ENCODE measurements at places on chromosomes 3 and 15.

- DNase-seq: no peak
These were observed 166.8 kb upstream of the LRRN1 start for GRCh38 chr3:3632449-3632848.

DNA sequence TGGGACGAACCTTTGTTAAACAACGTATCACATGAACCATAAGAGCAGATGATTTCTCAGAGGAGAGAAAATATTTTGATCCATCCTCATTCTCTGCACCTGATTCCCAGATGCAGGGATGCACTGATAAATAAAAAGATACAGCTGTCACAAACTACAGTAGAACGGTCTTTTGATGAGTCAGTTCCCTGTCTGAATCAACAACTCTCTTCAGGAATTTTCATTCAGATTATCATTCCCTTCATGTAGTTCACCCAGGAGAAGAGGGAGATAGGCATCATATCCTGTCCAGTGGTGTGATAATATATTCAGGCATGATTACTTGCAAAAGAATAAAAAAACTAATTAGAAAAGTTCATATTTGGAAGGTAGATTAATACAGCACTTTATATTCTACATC, 521.5 kb downstream of the PYDC2 start:
- no peak for DNase-seq

DNA sequence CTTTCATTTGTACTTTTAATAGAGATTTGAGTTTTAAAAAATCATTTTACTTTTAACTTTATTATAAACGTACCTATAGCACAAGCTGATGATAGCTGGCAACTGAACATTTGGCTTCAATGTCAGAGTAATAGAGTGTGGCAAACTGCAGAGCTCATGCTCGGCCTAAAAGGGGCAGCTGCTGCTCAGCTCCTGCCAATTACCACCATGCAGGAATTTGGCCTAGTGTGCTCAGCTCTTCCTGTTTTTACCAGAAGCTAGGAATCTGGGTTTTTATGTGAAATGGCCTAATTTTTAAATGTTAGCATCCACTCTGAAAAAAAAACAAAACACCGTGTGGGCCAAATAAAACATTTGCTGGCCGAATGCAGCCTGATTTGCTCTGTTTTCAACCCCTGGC, 1.8 kb downstream of the IFT122 start:
- peak; percentile 67 for DNase-seq

DNA sequence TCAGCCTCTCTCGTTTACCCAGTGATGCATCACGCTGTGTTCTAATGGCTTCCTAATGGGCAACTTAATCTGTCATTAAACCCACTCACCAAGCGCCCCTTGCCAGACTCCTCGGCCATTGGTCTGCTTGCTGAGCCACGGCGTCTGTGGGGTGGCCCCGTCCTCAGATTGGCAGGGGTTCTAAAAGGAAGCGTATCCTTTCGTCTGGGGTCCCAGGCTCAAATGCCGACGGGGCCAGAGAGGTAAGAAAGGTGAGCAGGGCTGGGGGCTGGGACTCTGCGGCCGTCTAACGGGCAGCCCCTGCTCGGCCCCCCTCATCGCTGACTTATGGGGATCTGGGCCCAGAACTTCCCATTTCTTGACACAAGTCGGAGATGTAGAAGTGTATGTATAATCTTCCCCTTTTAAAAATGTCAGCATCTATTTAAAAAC, 315.1 kb upstream of the PROK2 start:
- DNase-seq: peak; percentile 26

DNA sequence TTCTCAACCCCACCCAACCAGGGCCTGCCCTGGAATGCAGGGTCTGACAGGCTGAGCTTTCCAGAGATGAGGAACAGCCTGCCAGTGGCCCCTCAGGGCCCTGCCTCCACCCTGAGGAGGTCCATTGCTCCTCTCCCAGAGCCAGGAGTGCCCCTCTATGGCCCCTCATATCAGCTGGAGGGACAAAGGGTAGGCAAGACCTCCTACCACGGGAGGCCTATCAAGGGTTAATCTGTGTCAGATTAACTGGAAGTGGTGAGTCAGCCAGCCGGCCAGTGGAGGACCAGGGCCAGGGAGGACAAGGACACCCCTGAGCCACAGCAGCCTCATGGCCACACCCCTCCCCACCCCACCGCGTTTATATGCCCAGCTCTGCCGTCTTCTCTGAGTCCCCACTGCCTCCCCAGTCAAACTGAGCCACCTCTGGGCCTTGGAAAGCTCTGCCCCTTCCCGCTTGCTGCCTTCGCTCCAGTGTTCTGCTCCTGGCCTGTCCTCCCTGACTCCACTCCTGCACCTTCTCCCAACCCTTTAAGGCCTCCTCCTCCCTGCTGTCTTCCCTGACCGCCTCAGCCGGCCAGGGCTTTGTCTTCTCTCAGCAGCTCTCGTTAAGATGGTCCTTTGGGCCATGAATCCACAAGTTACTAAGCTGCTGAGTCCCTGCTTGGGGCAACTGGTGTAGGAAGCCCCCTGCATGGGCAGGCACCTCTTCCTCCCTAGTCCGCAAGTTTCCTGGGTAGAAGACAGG, 6.5 kb downstream of the CCDC33 start:
- DNase-seq: peak; percentile 23

DNA sequence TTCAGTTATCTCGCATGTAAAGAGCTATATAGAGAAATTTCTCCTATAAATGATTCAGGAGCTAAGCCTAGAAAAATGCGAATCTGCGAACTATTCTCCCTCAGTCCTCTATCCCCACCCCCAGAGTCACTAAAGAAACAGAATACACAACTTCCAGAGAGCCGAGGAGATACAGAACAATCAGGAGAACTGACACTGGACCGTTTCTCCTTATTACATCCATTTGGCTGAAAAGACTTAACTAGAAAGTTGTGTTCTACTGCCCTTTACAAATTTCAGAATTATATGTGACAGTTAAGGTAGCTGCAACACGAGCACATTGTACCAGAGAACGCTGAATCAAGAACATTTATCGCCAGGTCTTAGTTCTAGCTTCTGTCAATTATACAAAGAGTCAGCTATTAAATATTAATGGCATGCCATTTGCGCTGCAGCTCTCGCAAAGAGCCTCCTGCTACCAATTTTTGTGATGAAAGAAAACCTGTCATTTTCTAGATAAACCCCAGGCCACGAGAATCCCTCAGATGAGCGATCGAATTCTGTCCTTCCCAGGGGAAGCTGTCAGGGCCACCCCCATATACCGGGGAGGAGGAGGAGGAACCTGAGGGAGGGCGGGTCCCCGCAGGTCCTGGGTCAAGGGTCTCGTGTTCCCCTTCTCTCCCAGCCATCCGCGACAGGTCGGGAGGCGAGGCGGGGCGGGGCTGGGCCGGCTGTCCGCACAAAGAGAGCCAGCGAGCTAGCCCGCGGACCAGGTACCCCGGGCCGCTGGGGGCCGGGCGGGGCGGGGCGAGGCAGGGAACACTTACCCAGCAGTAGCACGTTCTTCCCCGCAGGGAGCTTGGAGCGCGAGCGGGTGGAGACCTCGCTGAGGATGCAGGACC, 878 bp downstream of the DYNC1LI1 start:
- peak; percentile 31 for DNase-seq

DNA sequence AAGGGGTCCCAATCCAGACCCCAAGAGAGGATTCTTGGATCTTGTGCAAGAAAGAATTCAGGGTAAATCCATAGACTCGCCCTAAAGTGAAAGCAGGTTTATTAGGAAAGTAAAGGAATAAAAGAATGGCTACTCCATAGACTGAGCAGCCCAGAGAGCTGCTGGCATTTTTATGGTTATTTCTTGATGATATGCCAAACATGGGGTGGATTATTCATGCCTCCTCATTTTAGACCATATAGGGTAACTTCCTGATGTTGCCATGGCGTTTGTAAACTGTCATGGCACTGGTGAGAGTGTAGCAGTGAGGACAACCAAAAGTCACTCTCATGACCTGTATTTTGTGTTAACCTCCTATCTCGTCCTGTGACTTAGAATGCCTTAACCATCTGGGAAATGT, 142.2 kb downstream of the DOCK3 start:
- no peak for DNase-seq

DNA sequence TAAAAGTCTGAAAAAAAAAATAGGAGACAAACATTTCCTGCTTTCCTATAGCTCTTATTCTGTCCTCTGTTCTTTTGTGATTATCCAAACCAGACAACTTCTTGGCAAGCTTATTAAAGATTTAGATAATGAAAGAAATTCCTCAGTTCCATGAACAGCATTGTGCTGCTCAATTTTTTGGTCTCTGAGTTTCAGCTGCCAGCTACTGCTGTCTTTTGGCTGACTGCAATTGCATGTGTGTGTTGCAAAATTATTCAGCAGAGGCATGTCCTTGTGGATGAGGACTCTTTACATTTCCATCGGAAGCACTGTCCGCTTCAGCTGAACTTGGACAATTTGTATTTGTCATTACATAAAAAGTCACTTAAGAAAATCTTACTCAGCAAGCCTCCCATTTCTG, 397.3 kb upstream of the RASGRP1 start:
- peak; percentile 6 for DNase-seq

DNA sequence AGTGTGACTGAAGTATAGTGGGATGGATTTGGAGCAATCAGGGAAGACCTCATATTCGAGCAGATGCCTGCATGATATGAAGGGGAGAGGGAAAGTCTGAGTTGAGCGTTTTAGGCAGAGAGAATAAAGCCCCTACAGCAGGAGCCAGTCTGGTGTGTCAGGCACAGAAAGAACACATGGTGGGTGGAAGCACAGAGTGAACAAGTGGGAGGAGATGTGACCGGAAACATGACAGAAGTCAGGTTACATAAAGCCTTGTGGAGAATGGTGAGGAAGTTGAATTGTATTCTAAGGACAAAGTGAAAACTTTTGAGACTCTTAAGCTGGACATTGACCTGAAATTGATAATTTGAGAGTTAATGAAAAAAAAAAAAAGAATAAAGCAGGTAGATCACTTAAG, 541.0 kb downstream of the PLOD2 start:
- peak; percentile 8 for DNase-seq

DNA sequence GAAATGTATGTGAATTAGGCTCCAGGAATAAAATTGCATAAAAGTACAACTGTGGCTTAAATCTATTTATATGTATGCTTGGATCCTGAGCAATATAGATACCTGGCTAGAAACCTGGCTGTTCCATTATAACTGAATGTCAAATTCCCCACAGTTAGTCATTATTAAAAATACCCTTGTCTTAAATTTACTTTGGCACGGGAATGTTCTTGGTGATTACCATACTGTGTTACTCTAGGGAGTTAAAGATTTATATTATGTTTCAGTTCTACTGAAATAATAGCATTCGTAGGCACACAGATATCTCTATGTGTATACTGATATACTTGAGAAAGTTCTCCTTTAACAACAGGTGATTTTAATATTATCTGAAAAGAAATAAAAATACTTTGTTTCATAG, 394.1 kb downstream of the PTPRG start:
- no peak for DNase-seq

DNA sequence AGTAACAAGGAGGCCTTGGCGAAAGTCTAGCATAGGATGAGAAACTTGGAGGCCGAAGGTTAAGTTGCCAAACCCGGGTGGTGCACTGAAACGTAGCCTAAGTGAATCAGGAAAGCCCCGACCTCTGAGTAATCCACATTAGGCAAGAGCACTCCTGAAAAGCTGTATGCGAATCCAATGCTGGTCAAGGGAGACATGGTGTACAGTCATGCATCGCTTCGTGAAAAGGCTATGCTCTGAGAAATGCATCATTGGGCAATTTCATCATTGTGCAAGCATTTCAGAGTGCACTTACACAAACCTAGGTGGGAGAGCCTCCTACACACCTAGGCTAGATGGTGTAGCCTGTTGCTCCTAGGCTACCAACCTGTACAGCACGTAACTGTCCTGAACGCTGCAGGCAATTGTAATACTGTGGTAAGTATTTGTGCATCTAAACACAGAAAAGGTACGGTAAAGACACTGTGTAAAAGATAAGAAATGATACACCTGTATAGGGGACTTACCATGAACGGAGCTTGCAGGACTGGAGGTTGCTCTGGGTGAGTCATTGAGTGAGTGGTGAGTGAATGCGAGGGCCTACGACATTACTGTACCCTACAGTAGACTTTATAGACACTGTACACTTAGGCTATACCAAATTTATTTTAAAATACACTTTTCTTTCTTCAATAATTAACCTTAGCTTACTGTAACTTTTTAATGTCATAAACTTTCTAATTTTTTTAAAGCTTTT, 222.5 kb downstream of the SHQ1 start:
- peak; percentile 52 for DNase-seq

- no peak for DNase-seq
These were observed 10.8 kb downstream of the WDR5B start for GRCh38 chr3:122405015-122405414.

- no peak for DNase-seq
These were observed 1037.9 kb downstream of the EPHA3 start for GRCh38 chr3:90145094-90145860.

GRCh38 chr3:116083683-116084082, 361.6 kb downstream of the LSAMP start:
- DNase-seq: peak; percentile 55

DNA sequence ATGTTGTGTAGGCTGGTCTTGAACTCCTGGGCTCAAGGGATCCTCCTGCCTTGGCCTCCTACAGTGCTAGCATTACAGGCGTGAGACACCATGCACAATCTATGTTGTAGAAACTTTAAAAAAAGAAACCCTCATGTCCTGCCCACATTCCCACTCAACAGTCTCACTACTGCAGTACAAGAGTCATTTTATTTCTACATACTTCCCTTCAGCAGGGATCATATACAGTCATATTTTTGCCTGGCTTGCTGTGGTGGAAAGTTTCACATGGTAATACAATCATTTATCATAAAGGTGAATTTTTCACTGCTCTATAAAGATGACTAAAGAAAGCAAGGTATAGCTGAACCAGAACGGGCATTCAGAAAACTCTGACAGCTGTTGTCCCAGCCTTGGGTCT, 53.8 kb upstream of the PIK3CB start:
- DNase-seq: no peak

DNA sequence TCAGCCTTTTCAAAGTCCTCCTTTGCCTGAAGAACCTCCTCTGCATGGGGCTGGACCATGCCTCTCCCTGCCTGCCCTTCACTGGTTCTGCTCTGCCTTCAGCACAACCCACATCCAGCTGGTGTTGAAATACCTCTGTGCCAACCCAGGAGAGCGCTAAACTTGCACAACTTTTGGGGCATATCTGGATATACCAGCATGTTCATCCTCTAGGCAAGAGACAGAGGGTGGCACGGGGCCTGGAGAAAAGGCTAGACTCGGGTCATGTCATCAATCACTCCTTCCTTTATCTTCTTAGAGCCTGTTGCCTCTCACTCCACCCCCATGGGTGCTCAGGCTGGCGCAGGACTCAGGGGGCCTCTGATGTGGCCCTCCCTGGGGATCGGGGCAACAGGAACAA, 4.8 kb downstream of the SEMA4B start:
- DNase-seq: no peak

DNA sequence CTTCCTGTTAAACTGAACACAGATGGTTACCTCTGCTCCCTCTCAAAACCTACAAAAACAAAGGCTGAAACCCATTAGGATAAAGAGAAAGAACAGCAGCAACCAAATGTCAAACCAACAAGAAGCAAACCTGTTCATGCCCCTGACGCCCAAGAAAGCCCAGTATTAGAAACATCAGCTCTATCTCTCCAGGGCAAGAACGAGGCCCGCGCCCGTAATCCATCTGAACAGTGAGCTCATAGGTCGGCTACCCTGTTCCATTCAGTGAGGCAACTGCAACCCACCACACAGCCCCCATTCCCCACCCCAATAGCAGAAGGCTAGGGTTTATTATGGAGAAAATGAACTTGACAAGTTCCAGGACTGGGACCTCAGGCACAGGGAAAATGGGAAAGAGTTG, 10.0 kb downstream of the LSG1 start:
- DNase-seq: no peak
